ENCODE measurements at places on chromosomes 6 and 20. TPM values are rescaled to one million over a fixed set of nuclear protein-coding genes. Genes with fewer than 3 reads are reported as not detected.

LIN28B gene
- not detected for total RNA-seq

RHAG gene
- not detected for total RNA-seq

TDRD6 gene
- total RNA-seq: not detected

WFDC10B gene
- total RNA-seq: not detected

GNMT gene
- total RNA-seq: not detected

OPRM1 gene
- total RNA-seq: not detected

TLDC2 gene
- total RNA-seq: not detected

SUMO4 gene
- total RNA-seq: 5.9 TPM

TENT5A gene
- total RNA-seq: 0.72 TPM

SYS1 gene
- 24.0 TPM for total RNA-seq

PACSIN1 gene
- total RNA-seq: 0.07 TPM

TP53TG5 gene
- total RNA-seq: 1.0 TPM

GSTA1 gene
- total RNA-seq: not detected

PLCB4 gene
- total RNA-seq: not detected

RSPO3 gene
- total RNA-seq: not detected

CENPW gene
- 85.8 TPM for total RNA-seq

RIPPLY2 gene
- total RNA-seq: not detected

OVOL2 gene
- not detected for total RNA-seq

CD24 gene
- total RNA-seq: 0.30 TPM

ZC3H12D gene
- total RNA-seq: 82.7 TPM

PRR18 gene
- not detected for total RNA-seq

STX7 gene
- 11.7 TPM for total RNA-seq

SLC35D3 gene
- not detected for total RNA-seq

HLA-DRB1 gene
- 4.2 TPM for total RNA-seq

KIF13A gene
- not detected for total RNA-seq

EDN3 gene
- not detected for total RNA-seq

SLC12A5 gene
- total RNA-seq: not detected

CST4 gene
- not detected for total RNA-seq

ADGRG6 gene
- total RNA-seq: 0.86 TPM

TSBP1 gene
- total RNA-seq: not detected

CFB gene
- total RNA-seq: 0.74 TPM

SAMD5 gene
- total RNA-seq: not detected

CYP24A1 gene
- total RNA-seq: not detected

DLL1 gene
- total RNA-seq: 3.2 TPM

SLC22A3 gene
- not detected for total RNA-seq

CLIC5 gene
- total RNA-seq: 1.5 TPM

ZNF311 gene
- 0.69 TPM for total RNA-seq

RIPK1 gene
- 10.1 TPM for total RNA-seq

RAB44 gene
- total RNA-seq: 0.05 TPM

EPB41L2 gene
- total RNA-seq: 33.5 TPM

BPIFA1 gene
- not detected for total RNA-seq

GNAS-AS1 gene
- 1.6 TPM for total RNA-seq

Data from activated naive CD4-positive, alpha-beta T cell treated with anti-CD3 and anti-CD28 coated beads for 36 hours (primary cell).